Stimulated activated CD8-positive, alpha-beta memory T cell treated with anti-CD3 and anti-CD28 coated beads, Interleukin-4, amount 100 ng/mL, for 1 hour (primary cell): ENCODE measurements at places on chromosomes 4 and X.

DNA sequence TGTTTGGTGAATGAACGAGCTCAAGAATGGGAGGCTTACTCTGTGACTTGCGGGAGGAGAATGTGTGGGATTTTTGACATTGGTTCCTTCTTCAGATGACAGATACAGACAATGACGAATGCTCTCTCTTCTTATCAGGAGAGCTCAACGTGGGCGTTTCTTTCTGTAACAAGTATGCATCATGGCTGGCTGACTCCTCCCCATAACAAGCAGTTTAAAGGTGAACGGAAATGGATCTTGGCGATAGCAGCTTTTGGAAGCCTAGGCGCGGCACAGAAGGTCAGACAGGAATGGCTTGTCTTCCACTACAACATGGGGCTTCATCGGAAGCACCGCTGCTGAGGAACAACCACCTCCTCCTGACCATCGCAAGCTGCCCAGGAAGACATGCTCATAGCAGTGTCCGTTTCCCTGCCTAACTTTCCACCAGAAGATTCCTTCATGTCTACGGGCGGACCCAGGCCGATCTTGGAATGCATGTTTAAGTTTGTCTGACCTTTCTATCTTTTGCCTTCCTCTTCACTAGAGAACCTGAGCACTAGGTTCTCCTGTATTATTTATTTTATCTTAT, 18.3 kb upstream of the ACSL1 start:
- DNase-seq, result no peak

- DNase-seq, result no peak
These were observed 81.0 kb downstream of the ADGRA3 start for GRCh38 chr4:22434895-22435294.

GRCh38 chrX:18170910-18171309, 49.8 kb downstream of the BEND2 start:
- no peak for DNase-seq

- DNase-seq, result no peak
These were observed 20.7 kb downstream of the ARHGAP24 start for GRCh38 chr4:85495621-85496020.

- no peak for DNase-seq
These were observed 16.3 kb downstream of the TSPAN5 start for GRCh38 chr4:98641906-98642668.

DNA sequence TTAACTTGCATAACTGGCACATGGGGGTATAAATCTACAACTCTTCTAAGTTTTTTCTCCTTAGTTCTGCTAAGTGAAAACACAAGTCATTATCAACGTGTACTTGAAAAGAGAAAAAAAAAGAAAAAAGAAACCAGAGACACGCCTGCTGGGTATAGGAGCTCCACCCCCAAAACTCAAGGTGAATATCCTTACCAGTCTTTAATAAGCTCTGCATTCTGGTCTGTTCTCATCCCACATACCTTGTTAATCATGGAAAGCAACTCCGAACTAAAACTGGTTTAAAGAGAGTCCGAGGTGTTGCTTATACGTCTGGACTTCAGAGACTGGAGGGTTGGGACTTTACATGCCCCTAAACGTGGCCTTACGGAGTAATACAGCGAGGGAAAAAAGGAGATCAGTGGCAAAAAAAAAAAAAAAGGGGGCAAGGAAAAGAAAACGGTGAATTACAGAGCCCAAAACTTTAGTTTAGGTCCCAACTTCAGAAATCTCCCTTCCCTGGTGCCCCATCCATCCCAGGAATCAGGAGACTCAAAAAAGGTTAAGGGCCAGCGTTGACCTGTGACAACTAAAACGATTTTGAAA, 1.0 kb downstream of the PGRMC2 start:
- no peak for DNase-seq

DNA sequence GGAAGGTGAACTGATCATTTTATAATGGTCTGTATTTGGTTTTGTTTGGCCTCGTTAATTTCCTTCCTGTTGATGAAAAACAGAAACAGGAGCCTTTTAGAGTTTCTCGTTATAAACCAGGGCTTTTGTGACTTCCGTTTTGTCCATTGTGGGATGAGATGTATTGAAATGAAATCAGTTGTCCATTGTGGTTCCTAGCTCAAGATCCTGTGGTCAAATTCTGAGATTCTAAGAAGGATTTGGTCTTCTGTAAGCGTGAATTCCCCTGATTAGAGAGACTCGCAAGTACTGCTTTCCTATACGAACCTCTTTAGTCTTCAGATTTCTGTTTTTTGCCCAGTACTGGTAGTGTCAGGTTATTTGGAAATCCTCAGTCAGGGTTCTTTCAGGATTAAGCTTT, 101.7 kb downstream of the RAPGEF2 start:
- DNase-seq, result no peak

DNA sequence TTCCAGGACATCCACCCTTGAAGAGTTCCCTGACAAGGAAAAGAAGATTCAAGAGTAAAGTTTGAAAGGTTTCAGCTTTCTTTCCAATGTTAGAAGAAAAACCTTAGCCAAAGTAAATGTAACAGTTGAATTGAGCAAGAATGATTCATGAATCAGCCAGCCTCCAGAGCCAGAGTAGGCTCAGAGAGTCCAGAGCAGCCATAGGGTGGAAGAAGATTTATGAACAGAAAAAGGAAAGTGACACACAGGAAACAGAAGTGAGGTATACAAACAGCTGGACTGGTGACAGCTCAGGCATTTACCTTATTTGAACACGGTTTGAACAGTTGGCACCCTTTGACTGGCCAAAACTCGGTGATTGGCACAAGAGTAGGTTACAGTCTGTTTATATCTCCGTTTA, 63.2 kb downstream of the QDPR start:
- no peak for DNase-seq

- DNase-seq, result no peak
These were observed 229.8 kb upstream of the STS start for GRCh38 chrX:6917666-6918065.

DNA sequence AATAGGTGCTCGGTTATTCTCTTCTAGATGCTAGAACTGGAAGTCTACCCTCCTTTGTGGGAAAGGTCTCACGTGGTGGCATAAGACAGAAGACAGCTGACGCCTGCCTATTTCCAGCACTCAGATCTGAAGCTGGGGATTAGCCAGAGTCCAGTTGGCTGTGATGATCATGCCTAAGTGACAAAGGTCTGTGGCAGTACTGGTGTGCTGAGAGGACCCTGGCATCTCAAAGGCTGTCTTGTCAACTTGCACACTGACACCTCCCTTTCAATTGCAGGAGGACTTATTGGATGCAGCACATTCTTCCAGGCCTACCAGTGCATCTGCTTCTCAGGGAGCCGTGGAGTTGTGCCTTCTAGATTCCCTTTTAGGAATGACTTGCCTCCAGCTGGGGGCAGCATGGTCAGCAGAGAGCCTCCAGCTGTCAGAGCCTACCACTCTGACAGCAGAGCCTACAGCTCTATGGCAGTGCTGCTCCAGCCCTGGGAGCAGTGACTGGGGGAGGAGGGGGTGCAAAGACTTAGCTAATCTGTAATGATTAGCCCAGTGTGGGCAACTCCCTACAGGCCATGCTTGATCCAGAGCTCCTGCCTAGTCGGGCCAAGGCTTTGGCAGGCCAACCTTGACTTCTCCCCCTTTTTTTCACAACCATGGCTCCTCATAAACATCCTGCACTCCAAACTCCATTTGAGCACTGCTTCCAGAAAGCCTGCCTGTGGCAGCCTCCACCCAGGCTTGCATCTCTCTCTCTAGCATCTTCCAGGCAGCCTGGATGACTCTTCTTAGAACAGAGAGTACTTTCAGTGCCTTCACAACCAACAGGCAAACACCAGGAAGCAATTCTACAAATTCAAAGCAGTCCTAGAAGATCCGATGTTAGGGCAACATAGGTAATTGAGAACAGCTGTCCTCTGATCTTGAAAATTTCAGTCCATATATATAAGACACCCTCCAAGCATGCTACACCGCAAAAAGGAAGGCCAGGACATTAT, 13.8 kb upstream of the FGFBP2 start:
- DNase-seq, result no peak

GRCh38 chr4:81165861-81166430, 49.1 kb downstream of the PRKG2 start:
- no peak for DNase-seq

- no peak for DNase-seq
These were observed 44.3 kb downstream of the CASP6 start for GRCh38 chr4:109658871-109659410.

GRCh38 chr4:47612116-47613023, 127.3 kb downstream of the ATP10D start:
- no peak for DNase-seq

- DNase-seq, result no peak
These were observed 3.9 kb downstream of the RIPPLY1 start for GRCh38 chrX:106899276-106899675.

- no peak for DNase-seq
These were observed 12.3 kb upstream of the REPS2 start for GRCh38 chrX:16934185-16934584.

- DNase-seq, result no peak
These were observed 109.0 kb upstream of the ATOH1 start for GRCh38 chr4:93719552-93719951.

DNA sequence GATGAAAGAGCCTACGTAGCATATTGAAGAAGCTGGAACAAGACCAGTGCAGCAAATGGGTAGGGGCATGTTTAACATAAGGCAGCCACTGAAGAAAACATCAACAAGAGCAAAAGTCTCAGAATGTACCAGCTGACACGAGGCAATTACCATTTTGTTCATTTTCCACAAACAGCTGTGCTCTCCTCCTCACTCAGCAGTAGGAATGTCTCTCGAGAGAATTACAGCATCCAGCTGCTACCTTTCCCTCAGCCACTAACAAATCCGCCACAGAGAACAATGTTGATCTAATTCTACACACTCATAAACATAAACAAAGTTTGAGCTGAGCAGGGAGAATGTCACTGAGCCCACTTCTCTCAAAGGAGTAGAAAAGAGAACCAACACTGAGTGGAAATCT, 68.0 kb downstream of the OPHN1 start:
- no peak for DNase-seq

GRCh38 chrX:101219864-101220346, 319 bp downstream of the DRP2 start:
- DNase-seq, result no peak

DNA sequence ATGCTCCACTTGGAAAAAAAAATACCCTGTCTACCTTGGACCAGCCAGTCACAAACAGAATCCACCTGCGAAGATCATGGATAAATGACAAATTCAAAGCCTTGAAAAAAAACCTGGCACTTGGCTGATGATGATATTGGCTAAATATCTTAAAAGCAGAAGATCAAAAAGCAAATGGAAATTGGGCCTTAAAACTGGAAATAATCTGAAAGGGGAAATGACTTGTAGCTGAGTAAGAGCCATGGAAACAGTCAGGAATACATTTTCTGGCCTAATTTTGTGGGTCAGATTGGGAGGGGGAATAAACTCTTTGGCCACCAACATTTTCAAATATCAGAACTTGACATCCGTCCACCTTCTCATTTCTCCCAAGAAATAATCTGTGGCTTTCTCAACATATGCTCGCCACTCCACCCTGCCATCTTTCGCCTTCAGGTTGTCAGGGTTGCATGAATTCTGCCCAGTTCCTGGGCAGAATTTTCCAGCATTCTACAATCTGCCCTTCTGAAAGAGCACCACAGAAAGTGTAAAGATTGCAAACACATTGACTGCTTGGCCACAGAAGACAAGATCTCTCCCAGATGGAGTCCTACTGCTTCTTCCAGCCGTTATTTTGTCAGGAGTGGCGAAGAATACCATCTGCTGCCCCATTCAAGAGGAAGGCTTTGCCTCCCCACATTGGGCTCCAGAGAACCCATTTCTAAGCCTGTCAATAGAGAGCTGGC, 1.7 kb upstream of the NDP start:
- DNase-seq, result no peak

- no peak for DNase-seq
These were observed 389.6 kb upstream of the IGFBP7 start for GRCh38 chr4:57499786-57500185.

GRCh38 chrX:78322863-78323262, 4.5 kb downstream of the CYSLTR1 start:
- DNase-seq, result no peak

DNA sequence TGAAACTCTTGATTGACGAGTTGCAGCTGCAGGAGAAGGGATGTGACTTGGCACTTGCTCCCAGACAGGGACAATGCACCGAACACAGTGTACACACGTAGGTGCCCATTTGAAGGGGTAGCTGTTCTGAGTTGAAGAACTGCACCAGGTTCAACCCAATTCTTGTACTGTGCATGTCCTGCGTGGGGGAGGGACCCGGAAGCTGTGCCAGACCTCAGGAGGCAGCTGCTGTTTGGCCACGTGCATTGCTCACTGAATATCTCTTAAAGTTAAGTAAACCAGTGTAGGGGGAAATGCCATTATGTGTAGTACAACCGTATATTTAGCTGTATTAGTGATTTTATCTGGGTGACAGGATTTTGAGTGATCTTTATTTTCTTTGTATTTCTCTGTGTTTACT, 12.0 kb upstream of the RBBP7 start:
- no peak for DNase-seq

DNA sequence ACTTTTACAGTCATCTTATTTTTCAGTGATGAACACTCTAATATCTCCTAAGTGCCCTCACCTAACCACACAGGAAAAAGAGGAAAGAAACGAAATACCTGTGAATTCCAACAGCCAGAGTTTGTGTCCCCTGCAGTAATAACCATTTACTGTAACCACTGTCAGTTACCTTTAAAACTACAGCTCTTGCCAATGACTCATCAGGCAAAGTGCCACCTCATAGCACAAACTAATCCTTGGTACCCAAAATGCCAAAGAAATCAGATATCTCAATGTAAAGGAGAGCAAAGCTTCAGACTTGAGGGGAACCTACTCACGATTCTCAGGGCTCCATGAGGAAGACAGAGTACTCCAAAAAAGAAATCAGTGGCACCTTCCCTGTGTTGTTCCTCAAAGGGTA, 146.5 kb downstream of the NDST3 start:
- no peak for DNase-seq

GRCh38 chr4:101835121-101835904, 44.8 kb downstream of the BANK1 start:
- no peak for DNase-seq

DNA sequence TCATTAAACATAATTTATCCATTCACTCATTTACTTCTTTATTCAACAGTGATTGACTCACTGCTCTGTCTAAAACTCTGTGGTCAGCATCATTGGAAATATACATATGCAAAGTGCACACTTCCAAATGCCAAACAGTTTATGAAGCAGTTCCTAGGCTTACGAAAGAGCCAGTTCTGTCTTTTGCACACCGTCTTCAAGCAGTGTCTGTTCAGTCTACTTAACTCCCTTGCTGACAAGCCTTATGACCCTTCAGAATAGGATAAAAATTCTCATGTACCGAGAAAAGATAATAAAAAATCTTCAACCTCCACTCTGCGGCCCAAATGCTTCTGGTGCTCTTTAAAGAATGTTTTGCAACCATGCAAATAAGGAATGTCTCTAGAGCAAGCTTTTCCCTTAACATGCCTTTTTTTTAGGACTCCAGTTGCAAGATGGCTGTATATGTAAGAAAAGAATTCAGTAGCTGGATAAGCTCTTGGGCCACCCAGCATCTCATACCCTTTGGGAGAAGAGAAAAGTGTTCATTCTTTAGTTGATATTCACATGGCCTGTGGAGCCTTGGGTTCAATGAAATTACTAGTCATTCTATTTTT, 1037.0 kb upstream of the SLIT2 start:
- DNase-seq, result no peak

- no peak for DNase-seq
These were observed 14.2 kb downstream of the ZNF185 start for GRCh38 chrX:152912106-152912505.
